ENCODE measurements at places on chromosomes 5 and 9. TPM values are rescaled to one million over a fixed set of nuclear protein-coding genes. Genes with fewer than 3 reads are reported as not detected.

- no peak for DNase-seq
Observed at GRCh38 chr5:170289121-170289520, 8.5 kb downstream of the LCP2 start.

DNA sequence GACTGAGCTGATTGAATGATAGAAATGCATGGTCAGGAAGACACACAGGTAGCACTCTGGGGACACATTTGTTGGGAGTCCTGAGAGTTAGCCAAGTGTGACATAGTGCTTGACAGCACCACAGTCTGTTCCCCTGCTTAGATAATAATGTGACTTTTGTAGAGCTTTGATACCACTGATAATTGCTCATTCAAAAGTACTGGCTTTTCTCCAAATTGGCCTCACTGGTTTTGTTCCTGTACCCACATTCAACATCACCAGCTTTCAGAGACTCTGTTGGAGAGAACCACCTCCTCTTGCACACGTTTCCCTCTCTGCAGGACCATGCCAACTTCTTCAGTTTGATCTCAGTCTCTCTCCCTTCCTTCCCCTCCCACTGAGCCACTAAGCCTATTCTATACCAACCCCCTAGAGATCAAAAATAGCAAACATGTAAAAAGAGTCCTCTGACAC lies 52.5 kb upstream of the IL7R start:
- no peak for DNase-seq

- peak; percentile 1 for DNase-seq
Observed at GRCh38 chr9:138067613-138068367, 190.2 kb downstream of the CACNA1B start.

- DNase-seq: peak; percentile 46
Observed at GRCh38 chr5:139181835-139182452, 16.2 kb downstream of the SIL1 start.

- DNase-seq: peak; percentile 79
Observed at GRCh38 chr5:61450493-61451279, 118.6 kb downstream of the ZSWIM6 start.

- DNase-seq: no peak
Observed at GRCh38 chr5:15741591-15741990, 241.6 kb downstream of the FBXL7 start.

- DNase-seq: no peak
Observed at GRCh38 chr5:97406946-97407676, 224.1 kb upstream of the RIOK2 start.

PCDHA9 gene
- total RNA-seq: 0.51 TPM

IL7R gene
- total RNA-seq: 42.5 TPM

GRCh38 chr5:169567079-169567478 lies 16.5 kb upstream of the SPDL1 start:
- DNase-seq: peak; percentile 32

DNA sequence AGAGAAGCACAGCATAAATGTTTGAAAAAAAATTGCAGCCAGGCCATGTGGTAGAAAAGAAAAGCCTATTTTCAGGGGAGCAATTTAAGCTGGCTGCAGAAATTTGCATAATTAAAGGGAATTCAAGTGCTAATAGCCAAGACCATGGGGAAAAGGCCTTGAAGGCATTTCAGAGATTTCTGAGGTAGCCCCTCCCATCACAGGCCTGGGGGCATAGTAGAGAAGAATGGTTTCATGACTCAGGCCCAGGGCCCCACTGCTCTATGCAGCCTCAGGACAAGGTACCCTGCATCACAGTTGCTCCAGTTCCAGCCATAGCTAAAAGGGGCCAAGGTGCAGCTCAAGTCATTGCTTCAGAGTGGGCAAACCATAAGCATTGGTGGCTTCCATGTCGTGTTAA lies 1416.0 kb downstream of the EFNA5 start:
- DNase-seq: no peak

LVRN gene
- total RNA-seq: 0.06 TPM

ALDH1B1 gene
- total RNA-seq: 23.9 TPM

GRCh38 chr9:85514256-85514655 lies 227.5 kb downstream of the AGTPBP1 start:
- DNase-seq: no peak

DNA sequence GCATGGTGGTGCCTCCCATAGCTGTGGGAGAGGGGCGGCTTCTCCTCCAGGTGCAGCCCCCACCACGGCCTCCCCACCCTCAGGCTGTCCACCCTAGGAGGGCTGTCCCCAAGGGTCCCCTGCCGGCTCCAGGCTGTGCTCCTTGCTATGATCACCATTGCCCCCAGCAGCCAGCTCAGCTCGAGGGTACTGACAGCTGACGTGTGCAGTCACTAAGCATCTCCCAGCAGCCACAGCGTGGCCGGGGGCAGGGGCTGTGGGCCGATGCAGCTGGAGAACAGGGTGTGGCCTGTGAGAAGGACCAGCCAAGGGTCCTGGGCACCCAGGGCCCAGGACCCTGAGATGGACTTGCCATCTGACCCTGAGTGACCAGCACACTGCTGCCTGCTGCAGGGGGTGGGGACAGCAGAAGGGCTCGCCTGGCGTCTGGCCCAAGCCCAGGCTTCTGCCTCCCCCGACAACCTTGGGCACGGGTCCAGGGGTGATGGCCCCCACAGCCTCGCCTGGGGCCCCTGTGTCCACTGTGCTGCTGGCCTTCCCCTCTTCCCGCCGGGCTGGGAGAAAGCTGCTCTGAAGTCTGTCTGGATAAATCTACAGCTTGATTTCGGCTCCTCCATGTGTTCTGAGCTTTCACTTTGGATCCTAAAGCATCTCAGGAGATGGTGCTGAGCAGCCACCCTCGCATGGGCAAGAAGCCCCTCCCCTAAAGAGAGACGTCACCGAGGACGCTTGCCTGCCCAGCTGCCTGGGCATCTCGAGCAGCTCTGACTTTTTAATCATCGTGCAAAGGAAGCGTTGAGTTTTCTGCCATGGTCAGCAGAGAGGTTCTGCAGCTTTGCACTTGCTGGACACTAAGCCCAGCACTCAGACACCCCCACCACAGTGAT lies 5.5 kb downstream of the KCNT1 start:
- peak; percentile 33 for DNase-seq

MZB1 gene
- not detected for total RNA-seq

Measured in Daoy (cell line).